ENCODE measurements at places on chromosomes 1 and 21.
A peak's percentile ranks its signal among the peaks of the same experiment; 100 is the strongest.

DNA sequence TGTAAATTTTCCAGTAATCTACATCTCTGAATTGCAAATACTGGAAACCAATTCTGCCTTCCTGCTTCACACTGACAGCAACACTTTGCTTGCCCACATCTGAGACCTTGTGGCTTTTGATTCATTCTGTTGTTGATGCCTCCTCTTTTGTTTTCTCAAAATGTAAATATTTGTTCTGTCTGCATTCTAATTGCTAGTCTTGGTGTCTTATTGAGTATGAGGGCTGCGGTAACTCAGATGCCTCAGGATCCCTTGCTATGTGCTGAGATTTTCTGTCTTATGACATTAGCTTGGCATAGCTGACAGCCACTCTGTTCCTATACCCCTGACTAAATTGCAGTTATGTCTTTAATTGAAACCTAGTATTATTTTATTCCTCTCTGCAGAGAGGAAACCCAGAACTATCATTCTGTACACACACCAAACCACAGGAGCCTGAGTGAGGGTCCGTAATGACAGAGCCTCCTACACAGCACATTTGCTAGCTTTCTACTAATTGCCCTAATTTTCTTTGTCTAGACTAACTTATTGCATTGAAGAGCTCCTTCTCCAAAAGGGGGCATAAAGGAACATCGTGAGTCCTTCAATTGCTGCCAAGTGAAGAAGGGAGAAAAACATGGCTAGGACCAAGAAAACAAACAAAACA, 72.1 kb downstream of the GREM2 start:
- DNase-seq = no peak

DNA sequence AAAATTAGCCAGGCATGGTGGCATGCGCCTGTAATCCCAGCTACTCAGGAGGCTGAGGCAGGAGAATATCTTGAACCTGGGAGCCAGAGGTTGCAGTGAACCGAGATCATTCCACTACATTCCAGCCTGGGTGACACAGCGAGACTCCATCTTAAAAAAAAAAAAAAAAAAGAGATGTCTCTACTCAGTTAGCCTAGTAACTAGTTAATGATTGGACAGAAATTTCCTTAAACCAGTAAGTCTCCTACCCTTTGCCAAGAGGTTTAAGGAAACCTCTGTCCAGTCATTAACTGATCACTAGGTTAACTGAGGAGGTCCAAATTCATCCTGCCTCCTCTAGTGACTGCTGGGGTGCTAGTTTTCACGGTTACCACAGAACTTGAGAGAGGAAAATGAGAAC, 143.9 kb upstream of the UBE2U start:
- no peak for DNase-seq

- DNase-seq = no peak
Observed at GRCh38 chr1:226467443-226467842, 59.5 kb upstream of the PARP1 start.

- DNase-seq = no peak
Observed at GRCh38 chr1:154839691-154840090, 30.4 kb downstream of the KCNN3 start.

GRCh38 chr1:168179438-168180147, 831 bp downstream of the TIPRL start:
- no peak for DNase-seq

GRCh38 chr1:87826681-87827251, 498.1 kb downstream of the LMO4 start:
- no peak for DNase-seq

DNA sequence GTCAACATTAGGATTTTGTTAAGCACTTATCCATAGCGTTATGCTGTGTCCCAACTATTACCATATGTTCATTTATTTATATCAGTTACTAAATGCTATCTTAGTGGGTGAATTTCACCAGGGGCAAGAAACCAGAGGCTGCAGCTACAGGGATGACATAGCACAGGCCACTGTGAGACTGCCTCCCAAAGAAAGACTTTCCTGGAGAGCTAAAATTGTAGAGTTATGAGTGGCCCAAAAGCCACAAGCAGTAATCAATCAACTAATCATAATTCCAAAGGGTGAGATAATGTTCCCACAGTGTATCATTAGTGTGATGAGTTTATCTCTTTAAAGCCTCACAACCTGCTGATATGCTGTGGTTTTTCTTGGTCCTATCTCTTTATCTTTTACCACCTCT, 3.8 kb upstream of the TGFB2 start:
- DNase-seq = no peak

DNA sequence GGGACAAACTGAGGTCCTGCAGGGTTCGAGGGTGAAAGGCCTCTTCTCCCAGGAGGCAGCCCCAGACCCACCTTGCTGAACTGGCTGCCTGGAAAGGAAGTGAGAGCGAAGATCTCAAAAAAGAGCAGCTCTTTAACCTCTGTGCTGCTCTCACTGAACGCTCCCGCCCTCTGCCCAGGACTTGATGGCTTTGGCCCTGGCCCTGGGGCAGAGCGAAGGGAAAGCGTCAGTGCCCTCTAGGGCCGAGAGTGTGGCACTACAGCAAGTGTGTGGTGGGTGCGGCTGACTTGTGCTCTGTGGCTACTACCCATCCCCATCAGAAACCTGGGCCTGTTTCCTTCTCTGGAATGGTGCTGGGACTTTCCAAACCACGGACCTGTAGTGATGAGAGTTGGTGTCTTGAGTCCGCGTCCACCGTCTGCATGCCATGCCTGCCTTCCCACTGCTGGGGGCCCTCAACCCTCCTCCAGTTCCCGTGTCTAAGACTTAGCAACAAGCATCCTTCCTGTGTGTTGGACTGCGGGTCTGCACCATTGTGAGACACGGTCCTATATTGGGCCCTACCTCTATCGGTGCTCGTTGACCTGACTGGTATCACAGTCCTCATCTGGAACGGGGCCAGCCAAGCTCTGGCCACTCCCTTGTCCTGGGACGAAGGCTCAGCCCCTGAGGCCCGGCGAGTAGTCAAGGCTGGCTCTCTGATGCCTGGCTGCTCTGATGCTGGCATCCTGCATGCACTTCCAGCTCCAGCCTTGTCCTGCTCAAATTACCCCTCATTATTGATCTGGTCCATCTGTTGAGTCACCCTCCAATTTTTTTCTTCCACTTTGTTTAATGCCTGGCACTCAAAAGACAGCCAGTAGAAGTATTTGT, 180.3 kb downstream of the DISC1 start:
- DNase-seq = peak; percentile 37

- peak; percentile 59 for DNase-seq
Observed at GRCh38 chr1:112849425-112850033, 106.5 kb downstream of the SLC16A1 start.

DNA sequence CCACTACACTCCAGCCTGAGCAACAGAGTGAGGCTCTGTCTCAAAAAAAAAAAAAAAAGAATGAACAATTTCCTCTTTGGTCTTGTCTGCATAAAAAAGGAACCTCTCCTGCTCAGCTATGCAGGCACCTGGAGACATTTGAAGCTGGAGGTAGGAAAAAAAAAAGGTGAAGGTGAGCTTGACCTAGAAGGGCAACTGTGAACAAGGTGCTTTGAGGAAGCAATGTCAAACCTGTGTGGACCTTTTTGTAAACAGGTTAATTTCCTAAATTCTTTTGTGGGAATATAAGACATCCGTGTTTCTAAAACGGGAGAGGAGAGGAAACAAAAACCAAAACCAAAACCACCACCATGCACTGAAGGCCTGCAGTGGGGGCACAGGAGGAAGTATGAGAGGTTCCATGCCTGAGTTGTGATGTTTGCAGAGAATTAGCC, 77.5 kb downstream of the SLC45A1 start:
- DNase-seq = no peak

- no peak for DNase-seq
Observed at GRCh38 chr1:80531182-80531581, 1269.6 kb upstream of the ADGRL2 start.

DNA sequence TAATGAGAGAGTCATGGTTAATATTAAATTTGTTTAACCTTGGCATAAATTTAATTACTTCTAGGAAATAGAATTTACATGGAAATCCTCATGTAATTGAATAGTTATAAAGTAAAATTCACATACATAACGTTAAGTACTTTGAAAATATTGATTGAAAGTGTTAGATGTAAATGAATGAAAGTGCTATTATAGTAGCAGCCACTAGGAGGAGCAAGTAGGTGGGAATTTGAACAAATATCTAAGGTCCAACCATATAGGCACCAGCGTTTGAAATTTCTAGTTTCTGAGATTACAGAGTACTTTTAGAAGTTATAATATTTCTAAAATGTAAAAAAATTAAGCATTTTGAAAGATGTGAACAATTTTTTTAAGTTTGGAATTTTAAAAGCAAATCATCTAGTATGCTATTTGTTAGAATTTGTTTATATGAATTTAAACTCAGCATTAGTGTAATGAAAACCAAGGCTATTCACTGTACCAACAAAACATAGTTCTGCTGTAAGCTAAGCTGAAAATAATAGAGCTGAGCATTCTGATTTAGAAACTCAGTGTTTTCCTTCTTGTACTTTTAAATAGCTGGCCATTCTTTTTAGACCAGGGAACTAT, 3.3 kb downstream of the B3GALT2 start:
- peak; percentile 44 for DNase-seq

- DNase-seq = no peak
Observed at GRCh38 chr1:234845097-234845660, 235.2 kb upstream of the IRF2BP2 start.

DNA sequence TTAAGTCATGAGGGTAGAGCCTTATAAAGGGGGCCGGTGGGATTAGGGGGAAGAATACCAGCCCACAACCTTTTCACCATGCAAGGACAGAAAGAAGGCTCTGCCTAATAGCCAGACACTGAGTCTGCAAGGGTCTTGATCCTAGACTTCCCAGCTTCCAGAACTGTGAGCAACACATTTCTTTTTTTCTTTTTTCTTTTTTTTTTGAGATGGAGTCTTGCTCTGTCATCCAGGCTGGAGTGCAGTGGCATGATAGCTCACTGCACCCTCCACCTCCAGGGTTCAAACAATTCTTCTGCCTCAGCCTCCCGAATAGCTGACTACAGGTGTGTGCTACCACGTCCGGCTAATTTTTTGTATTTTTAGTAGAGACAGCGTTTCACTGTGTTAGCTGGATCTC, 1.7 kb upstream of the ARL8A start:
- no peak for DNase-seq

DNA sequence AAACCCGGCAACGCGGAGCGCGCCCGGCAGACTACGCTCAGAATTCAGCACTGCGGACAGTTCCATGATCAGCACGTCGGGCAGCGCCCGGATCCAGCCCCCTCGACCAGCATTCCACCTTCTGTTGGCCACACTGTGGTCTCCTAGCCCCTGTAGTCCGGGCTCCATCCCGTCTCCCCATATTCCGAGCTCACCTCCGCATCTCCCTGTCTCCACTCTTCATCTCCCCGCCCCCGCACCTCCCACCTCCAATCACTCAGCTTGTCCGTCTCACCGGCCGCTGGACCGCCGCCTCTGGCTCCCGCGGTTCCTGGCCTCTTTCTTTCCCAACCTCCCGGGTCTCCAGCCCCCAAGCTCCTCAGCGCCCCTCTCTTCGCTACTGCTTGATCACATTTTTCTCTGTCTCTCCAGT, 500 bp downstream of the EPHA10 start:
- DNase-seq = no peak

DNA sequence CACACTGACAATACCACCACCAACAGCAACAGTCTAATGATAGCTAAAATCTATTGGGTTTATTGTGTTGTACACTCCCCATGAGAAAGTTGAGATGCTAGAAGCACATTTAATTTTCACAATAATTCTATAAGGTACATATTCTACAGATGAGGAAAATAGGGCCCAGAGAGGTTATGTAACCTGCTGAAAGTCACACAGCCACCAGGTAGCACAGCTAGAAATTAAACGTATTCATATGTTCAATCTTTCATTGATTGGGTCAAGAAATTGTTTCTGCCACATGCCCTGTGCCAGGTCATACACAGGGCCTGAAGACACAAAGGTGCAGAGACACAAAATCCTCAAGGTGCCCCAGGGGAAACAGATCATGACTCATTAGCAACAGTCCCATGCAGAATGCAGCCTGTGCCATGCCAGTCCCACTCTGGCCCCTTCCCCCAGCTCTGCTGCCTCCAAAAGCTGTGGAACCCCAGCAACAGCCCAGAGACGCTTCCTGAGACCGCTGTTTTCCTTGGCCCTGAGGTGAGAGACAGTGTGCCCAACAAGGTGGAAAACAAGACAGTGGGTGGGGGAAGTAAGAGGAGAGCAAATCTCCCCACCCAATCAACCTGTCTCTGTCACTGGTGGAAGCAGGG, 32.1 kb downstream of the GJA4 start:
- DNase-seq = no peak

DNA sequence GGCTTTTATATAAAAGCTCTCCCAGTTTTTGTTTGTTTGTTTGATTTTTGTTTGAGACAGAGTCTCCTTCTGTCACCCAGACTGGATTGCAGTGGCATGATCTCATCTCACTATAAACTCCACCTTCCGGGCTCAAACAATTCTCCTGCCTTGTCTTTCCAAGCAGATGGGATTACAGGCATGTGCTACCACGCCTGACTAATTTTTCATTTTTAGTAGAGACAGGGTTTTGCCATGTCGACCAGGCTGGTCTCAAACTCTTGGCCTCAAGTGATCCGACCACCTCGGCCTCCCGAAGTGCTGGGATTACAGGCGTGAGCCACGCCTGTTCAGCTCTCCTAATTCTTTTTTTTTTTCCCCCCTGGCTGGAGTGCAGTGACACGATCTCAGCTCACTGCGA, 4.4 kb downstream of the PCAT6 start:
- DNase-seq = no peak

GRCh38 chr1:19505693-19506457, 20.5 kb upstream of the CAPZB start:
- DNase-seq = no peak
